ENCODE measurements at places on chromosomes 6 and 20. TPM values are rescaled to one million over a fixed set of nuclear protein-coding genes. Genes with fewer than 3 reads are reported as not detected.

Gene SCUBE3
- 2.8 TPM for total RNA-seq

Gene CST4
- total RNA-seq: not detected

Gene LY6G6D
- not detected for total RNA-seq

Gene ZFAND3
- 20.6 TPM for total RNA-seq

Gene CTAGE9
- total RNA-seq: not detected

Gene KCNK15
- 0.47 TPM for total RNA-seq
